NCI-H1930 (cell line): ENCODE measurements at places on chromosomes 1 and 21.

DNA sequence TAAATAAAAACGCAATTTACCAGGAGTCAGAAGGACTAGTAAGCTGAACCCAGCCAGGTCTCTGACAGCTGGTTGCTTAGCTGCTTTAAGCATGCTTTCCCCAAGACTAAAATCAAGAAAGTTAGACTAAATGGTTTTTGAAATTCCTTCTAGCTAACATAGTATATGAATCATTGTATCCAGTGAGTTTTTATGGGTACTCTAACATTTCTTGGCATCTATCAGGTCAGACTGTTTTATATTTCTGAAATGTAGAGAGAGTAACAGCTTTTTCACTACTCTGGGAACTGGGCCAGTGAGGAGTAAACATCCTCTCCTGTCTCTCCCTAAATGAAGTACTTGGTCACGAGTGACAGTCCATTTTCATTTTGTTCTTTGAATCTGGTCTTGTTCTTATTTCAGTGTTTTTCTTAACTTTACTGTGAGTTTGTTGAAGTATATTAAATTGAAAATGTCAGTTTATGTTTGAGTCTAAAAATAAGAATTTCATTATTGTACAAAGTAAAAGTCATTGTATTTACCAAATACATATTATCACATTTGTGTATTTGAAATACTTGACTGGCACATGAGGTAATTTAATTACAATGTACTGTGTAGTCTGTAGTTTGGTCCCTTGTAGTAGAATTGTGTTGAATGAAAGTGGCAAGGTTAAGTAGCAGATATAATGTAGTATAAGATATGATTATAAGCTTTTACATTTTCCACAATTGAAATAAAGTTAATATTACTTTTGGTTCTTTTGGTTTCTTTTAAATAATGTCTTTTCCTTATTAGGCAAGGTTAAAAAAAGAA, 47.6 kb downstream of the PKN2 start:
- DNase-seq: no peak

DNA sequence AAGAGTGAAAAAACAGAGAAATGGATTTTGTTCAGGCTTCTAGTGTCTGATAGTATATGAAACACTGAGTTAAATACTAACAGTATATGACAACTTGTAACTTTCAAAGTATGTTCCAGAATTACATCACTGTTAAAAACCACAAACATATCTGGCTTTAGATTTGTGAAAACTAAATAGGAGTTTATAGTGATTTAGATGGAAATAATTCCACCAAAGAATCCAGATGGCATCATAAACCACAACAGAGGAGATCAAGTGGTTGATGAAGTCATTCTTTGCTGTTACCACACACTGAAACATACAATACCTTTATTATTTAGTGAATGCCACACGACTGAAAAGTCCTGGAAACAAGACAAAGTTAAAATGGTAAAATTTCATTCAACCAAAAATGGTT, 37.2 kb downstream of the ALG14 start:
- no peak for DNase-seq

DNA sequence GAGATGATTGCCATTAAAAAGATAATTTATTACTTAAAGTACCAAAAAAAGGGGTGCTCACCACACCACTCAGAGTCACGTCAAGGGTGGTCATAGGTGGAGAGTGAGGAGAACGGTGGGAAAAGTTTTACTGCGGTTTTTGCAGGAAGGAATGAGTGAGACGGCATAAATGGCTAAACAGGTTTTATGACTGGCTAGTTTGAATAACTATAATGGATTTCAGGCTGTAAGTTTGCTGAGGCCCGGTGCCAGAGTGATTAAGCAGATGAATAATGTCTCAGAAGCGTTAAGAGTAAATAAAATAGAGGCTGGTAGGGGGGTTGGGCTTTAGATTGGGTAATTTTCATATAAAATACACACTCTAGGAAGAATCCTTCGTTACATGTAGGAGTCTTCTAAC, 1337.8 kb downstream of the AMY1C start:
- DNase-seq: no peak

GRCh38 chr1:24420547-24420946, 4.9 kb downstream of the NIPAL3 start:
- no peak for DNase-seq
